CD4-positive, alpha-beta T cell treated with Interferon alpha-2 for 1 hour (primary cell): ENCODE measurements at places on chromosomes 6 and 20.

DNA sequence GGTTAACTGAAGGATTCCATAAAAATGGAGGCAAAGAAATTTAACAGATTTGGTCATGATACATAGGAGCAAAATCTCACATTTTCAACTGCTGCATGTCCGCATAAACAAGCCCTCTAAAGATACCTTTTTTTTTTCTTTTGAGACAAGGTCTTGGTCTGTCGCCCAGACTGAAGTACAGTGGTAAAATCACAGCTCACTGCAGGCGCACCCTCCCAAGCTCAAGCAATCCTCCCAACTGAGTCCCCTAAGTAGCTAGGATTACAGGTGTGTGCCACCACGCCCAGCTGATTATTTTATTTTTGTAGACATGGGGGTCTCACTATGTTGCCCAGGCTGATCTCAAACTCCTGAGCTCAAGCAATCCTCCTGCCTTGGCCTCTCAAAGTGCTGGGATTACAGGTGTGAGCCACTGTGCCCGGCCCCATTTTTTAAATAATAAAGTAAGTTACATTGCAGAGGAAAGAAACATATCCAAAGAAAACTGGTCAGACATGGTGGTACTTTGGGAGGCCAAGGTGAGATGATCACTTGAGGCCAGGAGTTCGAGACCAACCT lies 13.7 kb downstream of the MDN1 start:
- no peak for DNase-seq

DNA sequence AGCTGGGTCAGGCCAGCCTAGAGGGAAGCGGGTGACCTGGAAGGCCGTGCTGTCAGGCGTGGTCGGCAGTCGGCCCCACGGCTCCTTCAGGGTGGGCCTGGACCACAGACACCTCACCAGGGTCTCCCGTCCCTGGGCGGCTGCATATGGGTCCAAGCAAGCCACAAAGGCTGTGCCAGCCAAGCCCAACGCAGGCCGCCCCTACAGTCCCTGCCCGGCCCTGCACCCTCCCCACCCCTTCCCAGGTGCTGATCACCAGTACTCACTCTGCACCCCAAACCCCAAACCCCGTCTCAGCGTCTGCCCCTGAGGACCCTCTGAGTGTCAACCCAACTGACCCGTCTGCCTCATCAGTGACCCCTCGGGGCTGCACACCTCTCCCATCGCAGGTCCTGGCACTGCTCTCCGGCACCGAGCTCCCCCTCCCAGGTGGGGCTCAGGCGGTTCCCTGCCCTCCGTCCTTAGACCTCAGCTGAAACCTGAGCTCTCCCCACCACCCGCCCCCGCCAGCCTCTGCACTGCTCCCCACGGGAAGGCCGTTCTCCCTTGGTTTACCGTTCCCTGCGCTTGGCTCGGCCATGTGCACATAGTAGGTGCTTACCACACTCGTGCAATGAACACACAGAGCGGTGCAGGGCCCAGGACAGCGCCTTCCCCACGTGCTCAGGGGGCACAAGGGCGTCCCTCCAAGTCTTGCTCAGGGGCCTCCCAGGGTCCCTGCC lies 1.5 kb upstream of the PPDPF start:
- DNase-seq, result no peak

DNA sequence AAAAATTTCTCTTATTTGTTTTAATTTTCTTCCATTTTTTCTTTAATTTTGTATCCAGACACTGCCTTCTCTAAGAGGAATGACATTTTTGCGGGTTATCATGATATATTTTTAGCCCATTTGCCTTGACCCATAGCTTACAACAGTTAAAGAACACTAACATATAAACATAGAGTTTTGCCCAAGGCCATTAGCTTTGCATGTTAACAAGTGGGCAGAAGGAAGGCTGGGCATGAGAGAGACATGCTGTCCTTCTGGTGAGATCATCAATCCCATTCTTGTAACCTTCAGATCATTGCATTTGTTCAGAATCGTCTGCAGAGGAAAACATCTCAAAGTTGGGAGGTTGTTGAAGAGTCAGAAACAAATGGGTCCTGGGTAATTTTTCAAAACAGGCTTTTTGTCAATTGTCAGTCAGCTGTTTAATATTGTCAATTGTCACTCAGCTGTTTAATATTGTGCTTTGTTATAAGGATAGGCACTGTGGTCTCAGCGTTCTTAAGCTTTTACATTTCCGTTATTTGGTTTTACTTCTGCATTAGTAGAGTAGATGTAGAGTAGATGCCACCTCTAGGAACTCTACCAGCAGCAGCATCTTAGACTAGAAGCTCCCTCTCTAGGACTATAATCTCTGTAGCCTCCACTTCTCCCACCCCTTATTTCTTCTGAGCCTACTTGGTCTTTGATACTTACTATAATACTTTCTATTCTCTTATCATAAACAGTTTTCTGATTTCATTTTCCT lies 243.1 kb downstream of the ESR1 start:
- DNase-seq, result no peak

DNA sequence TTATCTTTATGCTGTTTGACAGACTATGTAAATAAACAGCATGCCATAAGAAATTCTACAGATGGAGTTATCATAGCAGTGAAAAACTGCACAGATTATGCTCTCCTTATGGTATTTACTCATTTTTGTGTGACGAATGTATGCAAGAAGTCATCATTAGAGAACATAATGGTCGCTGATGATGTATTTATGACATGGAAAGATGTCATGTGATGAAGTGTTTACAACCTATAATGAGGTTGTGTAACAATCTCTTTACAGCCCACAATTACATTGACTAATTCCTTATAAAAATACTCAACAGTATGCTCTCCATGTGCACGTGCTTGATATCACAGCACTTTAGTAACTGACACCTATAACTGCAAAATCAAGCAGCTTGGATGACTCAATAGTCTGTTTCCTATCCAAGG lies 192.4 kb downstream of the BMP2 start:
- DNase-seq, result no peak

GRCh38 chr6:414447-414846 lies 22.9 kb downstream of the IRF4 start:
- no peak for DNase-seq

DNA sequence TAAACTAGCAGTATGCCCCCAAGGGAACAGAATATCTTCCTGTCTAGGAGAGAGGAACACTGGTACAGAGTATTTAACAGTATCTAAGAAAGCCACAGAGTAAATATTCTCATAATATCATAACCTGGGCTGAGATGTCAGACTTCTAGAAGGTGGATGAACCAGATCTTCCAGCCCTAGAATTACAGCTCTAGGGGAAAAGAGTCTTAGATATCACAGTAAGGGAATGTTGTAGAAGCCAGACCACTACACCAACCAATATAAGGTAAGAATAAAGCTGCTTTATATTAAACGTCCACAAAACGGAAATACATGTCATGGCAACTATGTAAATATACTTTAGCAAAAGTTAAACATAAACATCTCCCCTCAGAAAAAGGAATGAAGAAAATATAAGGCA lies 12.4 kb downstream of the SERINC1 start:
- no peak for DNase-seq

- DNase-seq, result no peak
Measured at GRCh38 chr6:153588330-153588729, 450.7 kb upstream of the OPRM1 start.

DNA sequence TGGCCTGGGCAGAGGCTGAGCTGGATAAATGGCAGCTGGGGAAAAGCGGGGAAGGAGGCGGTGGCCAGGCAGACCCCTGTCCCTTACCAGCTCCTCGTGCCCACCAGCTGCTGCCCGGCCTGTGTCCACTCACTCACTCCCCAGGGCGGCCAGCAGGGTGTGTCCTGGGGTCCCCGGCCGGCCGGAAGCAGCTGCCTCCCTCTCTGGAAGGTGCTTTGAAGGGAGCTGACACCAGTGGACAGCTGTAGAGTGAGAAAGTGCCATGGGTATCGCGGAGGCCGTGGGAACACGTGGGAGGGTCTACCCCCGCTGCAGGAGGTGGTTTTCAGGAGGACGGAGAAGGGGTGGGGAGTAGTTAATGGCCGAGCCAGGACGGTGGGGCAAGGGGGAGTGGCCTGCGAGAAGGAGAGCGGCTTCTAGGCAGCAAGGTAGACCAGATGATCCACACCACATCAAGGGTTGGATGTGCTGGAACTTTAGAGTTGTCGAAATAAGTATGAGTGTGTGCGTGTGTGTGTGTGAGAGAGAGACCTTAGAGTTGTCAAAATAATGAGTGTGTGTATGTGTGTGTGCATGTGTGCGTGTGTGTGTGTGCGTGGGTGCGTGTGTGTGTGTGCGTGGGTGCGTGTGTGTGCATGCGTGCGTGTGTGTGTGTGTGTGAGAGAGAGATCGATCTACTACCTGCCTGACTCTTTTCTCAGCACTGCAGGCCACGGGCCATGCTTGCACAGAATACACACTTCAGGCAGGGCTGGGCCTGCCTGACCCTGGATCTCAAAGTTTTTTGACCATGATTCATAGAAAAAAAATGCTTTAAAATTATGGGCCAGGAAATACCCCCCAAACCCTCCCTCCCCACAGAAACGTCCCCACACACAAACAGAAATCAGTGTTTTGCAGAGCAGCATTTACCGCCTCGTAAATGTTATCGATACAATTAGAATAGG lies 43.9 kb downstream of the CDH4 start:
- DNase-seq, result no peak
